Stimulated activated naive B cell treated with anti-CD40 and anti-IgM and Interleukin-4, amounts not matched to agents 10 μg/mL and 1 μg/mL and 100 μg/mL, for 72 hours (primary cell): ENCODE measurements at places on chromosomes 6 and 20.

DNA sequence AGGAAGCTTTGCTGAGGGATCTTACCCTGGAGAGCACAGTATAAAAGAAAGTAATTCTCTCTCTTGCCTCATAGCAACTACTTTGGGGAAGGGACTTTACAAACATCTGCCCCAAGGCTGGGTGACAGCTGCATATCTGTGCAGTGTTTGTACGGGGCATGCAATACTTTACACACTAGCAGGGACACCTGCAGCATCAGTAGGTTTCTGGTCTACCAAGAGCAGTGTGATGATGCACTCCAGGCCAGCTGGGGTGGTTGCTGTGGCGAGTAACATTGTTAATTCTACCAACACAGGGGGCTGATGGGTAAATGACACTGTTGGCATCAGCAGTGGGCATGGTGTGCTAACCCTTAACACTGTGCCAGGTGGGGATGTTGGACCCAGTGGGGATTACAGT, 48.0 kb downstream of the ADTRP start:
- peak overlapping the region; percentile 70 for H3K27ac ChIP-seq
- H3K36me3 ChIP-seq, result peaks cover 18% of the 10 kb centered on the region
- H3K27me3 ChIP-seq, result no peaks in the 10 kb centered on the region
- peak overlapping the region; percentile 3 for H3K4me3 ChIP-seq
- H3K4me1 ChIP-seq, result peaks cover 59% of the 10 kb centered on the region

GRCh38 chr6:113739041-113739655, 118.0 kb upstream of the MARCKS start:
- H3K4me1 ChIP-seq, result peaks cover 11% of the 10 kb centered on the region
- no peak overlapping the region for H3K4me3 ChIP-seq
- no peaks in the 10 kb centered on the region for H3K36me3 ChIP-seq

GRCh38 chr6:106188104-106188794, 102.1 kb downstream of the PRDM1 start:
- peaks cover 13% of the 10 kb centered on the region for H3K36me3 ChIP-seq
- no peak overlapping the region for H3K4me3 ChIP-seq
- H3K27ac ChIP-seq, result no peak overlapping the region
- H3K27me3 ChIP-seq, result no peaks in the 10 kb centered on the region
- H3K4me1 ChIP-seq, result peaks cover 4% of the 10 kb centered on the region

GRCh38 chr6:81023007-81023582, 729.4 kb downstream of the TENT5A start:
- H3K27me3 ChIP-seq, result no peaks in the 10 kb centered on the region
- H3K4me1 ChIP-seq, result no peaks in the 10 kb centered on the region
- H3K36me3 ChIP-seq, result no peaks in the 10 kb centered on the region
- H3K4me3 ChIP-seq, result no peak overlapping the region

DNA sequence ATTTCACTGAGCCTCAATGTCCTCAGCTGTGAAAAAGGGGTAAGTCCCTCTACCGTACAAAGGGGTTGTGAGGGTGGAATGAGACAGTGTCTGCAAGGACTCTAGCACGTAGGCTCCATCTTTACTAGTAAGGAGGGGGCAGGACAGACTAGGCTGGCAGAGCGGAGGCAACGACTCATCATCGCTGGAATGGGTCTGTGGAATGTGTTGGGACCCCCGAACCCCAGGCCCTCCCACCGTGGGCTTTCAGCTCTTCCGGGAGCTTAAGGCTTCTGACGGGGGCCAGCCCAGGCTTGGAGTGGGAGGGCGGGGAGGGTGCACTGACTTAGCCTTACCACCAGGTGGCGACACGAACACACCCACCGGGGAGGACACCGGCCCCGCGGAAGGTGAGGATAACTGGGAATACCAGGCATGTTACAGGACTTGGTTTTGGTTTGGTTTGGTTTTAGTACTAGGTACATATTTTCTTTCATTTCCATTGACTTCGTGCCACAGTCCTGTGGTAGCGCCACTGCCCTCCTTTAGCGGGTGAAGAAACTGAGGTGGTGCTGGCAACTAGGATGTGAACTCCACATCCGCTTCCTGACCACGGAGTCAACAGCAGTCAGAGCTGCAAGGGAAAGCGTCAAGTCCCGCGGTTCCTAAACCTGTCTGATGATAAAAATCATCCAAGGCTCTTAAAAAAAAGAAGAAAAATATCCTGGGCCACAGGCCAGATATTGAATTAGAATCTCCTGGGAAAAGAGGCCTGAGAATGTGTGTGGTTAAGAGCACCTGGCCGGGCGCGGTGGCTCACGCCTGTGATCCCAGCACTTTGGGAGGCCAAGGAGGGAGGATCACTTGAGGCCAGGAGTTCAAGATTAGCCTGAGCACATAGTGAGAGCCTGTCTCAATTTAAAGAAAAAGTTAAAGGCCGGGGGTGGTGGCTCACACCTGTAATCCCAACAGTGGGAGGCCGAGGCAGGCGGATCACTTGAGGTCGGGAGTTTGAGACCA, 10.3 kb upstream of the TULP1 start:
- H3K36me3 ChIP-seq, result no peaks in the 10 kb centered on the region
- DNase-seq, result peak; percentile 45
- H3K27me3 ChIP-seq, result peaks cover 14% of the 10 kb centered on the region

DNA sequence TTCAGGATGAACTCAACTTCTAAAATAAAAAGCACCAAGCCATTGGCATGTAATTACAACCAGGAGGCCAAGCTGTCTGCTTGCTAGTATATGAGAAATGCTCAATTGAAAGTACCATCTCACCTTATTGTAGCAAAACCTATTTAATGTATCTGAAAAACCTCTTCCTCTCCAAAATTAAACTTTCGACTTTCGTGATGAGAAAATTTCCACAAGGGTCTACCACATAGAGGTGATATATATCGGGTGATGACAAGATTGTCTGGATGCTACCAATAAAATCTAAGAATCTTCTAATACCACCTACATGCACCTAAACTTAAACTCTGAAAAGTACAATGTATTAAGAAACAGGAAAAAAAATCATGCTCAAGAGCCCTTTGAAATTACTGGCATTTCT, 74.2 kb downstream of the ATXN1 start:
- DNase-seq, result no peak
- H3K36me3 ChIP-seq, result peaks cover 7% of the 10 kb centered on the region
- H3K4me3 ChIP-seq, result peak overlapping the region; percentile 23
- no peaks in the 10 kb centered on the region for H3K27me3 ChIP-seq
- peak overlapping the region; percentile 89 for H3K27ac ChIP-seq

DNA sequence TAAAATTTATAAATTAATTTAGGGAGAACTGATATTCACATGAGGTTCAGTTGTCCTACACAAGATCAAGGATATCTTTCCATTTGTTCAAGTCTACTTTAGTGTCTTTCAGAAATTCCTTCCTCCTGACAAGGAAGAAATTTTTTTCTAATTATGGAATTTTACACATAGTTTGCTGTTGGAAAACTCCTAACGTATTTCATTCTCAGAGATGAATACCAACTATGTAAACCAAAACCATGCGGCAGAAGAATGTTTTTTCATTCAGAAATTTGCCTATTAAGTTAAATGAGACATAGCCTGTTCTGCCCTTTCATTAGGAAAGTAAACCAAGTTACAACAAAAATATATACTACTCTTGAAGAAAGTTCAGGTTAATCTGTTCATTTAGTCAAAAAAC, 111.2 kb upstream of the PRDM1 start:
- DNase-seq, result no peak
- no peaks in the 10 kb centered on the region for H3K4me1 ChIP-seq

- peaks cover 34% of the 10 kb centered on the region for H3K4me1 ChIP-seq
- DNase-seq, result peak; percentile 75
- peaks cover 2% of the 10 kb centered on the region for H3K36me3 ChIP-seq
- no peaks in the 10 kb centered on the region for H3K27me3 ChIP-seq
- H3K27ac ChIP-seq, result peak overlapping the region; percentile 92
These were observed 8.3 kb downstream of the PI16 start for GRCh38 chr6:36962874-36963273.

GRCh38 chr20:56222201-56222600, 26.3 kb upstream of the MC3R start:
- no peaks in the 10 kb centered on the region for H3K4me1 ChIP-seq
- no peak overlapping the region for H3K27ac ChIP-seq
- no peak overlapping the region for H3K4me3 ChIP-seq
- no peak for DNase-seq

DNA sequence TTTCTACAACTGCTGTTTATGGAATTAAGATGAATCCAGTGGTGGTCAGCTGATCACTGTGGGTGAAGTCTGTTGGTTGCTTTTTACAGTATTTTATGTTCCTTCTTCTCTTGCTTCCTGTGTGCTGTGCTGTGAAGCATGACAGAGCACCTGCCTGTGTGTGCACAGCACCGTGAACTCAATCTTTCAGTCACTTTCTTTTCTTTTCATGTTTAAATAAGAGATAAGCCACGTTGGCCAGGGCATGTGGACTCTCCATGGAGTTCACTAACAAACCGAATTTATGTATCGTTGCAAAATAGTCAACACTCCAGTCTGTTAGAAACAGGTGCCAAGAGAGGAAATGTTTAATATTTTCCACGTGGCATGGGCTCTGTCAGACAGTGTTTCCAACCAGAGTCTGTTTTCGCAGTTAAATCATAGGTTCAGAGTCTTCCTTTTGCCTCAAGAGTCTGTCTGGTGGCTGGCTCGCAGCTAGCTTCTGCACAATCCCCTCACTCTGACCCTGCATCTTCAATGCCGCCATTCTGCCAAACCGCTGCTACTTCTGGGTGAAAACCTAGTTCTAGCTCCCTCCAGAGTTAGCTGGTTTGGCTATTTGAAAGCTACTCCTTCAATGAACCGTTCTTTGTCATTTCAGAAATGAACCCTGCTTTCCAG, 73.2 kb downstream of the QRSL1 start:
- peaks cover 6% of the 10 kb centered on the region for H3K36me3 ChIP-seq
- H3K4me1 ChIP-seq, result peaks cover 75% of the 10 kb centered on the region
- peak overlapping the region; percentile 77 for H3K4me3 ChIP-seq
- peak overlapping the region; percentile 94 for H3K27ac ChIP-seq
- DNase-seq, result peak; percentile 49
- H3K27me3 ChIP-seq, result no peaks in the 10 kb centered on the region

DNA sequence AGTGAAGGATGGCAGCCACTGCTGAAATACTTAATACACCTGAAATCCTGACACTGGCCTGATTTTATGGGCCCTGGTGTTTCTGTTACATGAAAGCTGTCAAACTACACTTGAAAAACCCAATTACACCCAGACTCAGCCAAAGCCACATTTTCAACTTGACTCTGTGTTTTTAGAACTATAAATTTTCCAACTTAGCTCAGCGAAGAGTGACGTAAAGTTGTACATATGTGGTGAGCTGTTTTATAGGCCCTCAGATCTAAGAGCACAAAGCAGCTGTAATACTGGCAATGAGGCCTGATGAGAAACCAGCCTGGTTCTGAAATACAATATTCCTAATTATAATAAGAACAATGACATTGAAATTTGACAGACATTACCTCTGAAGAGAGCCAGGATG, 18.6 kb downstream of the SCML4 start:
- peaks cover 14% of the 10 kb centered on the region for H3K4me1 ChIP-seq
- no peaks in the 10 kb centered on the region for H3K27me3 ChIP-seq
- no peak for DNase-seq
- H3K27ac ChIP-seq, result no peak overlapping the region

DNA sequence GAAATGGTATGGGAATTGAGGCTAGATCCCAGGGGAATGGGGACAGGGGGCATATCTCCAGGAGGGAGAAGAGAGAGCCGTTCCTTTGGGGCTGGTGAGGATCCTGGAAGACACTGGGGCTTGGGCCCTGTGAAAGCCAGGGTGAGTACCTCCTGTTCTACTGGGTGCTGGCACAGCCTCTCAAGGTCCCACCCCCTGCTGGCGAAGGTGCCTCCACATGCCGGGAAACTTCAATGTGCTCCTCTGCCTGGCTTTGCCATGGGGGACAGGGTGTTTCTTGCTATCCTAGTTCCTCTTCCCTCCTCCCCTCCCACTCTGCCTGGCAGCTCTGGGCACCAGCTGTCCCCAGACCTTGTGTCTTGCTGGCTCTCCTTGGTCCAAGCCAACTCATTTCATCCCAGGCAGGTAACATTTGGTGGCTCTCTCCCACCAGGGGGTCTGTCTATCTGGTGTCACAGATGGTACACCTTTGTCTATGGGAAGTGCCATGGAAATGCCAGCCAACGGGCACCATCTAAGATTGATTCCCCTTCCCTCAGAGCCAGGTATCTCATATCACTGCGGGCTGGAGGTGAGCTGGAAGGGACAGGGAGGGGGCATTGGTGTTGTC, 56.8 kb downstream of the MDGA1 start:
- H3K27ac ChIP-seq, result no peak overlapping the region
- H3K27me3 ChIP-seq, result peaks cover 8% of the 10 kb centered on the region
- peaks cover 33% of the 10 kb centered on the region for H3K36me3 ChIP-seq
- DNase-seq, result no peak

DNA sequence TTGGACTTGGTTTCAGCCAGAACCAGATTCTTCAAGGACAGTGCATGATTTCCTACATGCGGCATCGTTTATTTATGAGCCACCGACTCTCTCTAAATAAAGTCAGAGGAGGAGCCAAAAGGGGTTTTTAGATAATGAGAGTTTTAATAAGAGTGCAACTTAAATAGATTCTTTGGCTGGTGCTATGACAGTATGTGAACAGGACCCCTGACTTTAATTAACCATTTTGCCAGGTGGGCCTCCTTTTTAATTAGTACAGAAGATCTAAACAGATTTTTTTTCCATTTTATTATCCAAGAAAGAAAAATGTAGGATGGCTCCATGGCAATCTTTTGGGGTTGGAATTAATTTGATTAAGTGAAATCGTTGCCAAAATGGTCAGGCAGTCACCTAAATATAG, 74.8 kb upstream of the INSM1 start:
- peaks cover 6% of the 10 kb centered on the region for H3K27me3 ChIP-seq
- no peak overlapping the region for H3K27ac ChIP-seq
- no peak overlapping the region for H3K4me3 ChIP-seq
- no peak for DNase-seq
- H3K4me1 ChIP-seq, result no peaks in the 10 kb centered on the region

GRCh38 chr6:75204959-75205775, 686 bp downstream of the COL12A1 start:
- H3K4me3 ChIP-seq, result peak overlapping the region; percentile 81
- DNase-seq, result no peak
- peaks cover 88% of the 10 kb centered on the region for H3K27me3 ChIP-seq
- peak overlapping the region; percentile 85 for H3K27ac ChIP-seq

GRCh38 chr6:14202947-14203346, 85.4 kb downstream of the CD83 start:
- no peak overlapping the region for H3K27ac ChIP-seq
- peaks cover 23% of the 10 kb centered on the region for H3K4me1 ChIP-seq
- no peak for DNase-seq
- no peak overlapping the region for H3K4me3 ChIP-seq
- H3K36me3 ChIP-seq, result peaks cover 45% of the 10 kb centered on the region
- no peaks in the 10 kb centered on the region for H3K27me3 ChIP-seq

- no peak for DNase-seq
- peak overlapping the region; percentile 6 for H3K4me3 ChIP-seq
- H3K27ac ChIP-seq, result peak overlapping the region; percentile 81
- H3K36me3 ChIP-seq, result no peaks in the 10 kb centered on the region
- H3K4me1 ChIP-seq, result peaks cover 64% of the 10 kb centered on the region
These were observed 242.0 kb downstream of the ARID1B start for GRCh38 chr6:157019115-157019641.

DNA sequence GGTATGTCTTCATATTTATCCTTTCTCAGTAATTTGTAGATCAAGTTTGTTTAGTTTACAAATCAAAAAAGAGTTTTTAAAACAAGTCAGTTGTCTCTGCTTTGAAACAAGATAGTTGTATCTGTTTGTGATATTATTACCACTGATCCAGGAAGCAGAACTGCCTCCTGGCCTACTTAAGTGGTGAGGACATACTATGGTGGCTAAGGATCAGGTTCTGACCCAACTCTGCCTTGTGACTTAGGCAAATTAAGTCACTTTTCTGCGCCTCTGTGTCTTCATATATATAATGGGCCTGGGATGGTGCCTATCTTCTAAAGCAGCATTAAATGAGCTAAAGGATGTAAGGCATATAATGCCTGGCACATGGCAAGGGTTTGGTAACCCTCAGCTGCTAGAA, 8.7 kb downstream of the ANKS1A start:
- no peak for DNase-seq
- no peaks in the 10 kb centered on the region for H3K27me3 ChIP-seq
- H3K36me3 ChIP-seq, result peaks cover 4% of the 10 kb centered on the region
- H3K27ac ChIP-seq, result no peak overlapping the region
- H3K4me1 ChIP-seq, result peaks cover 8% of the 10 kb centered on the region
